ENCODE measurements at places on chromosomes 7 and 10.
A peak's percentile ranks its signal among the peaks of the same experiment; 100 is the strongest.

DNA sequence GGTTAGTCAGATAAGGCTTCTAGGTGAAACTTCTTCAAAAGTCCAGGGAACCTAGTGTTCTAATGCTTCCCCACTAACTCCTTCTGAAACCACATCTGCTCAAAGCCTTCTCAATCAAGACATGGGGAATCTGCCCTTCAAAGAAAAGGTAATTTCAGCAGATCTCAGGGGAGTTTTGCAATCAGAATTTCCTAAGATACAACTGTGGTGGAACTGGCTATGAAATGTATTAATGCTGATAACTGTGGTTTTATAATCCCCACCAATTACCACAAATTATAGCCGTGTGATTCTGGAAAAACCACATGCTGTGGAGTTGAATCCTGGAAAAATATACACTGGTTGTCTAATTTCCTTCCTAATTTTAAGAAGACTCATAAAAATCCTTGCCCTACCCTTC is 233.8 kb downstream of the SORCS1 start:
- no peak for DNase-seq

- no peak for DNase-seq
Observed at GRCh38 chr7:36301914-36302771, 87.5 kb upstream of the ANLN start.

DNA sequence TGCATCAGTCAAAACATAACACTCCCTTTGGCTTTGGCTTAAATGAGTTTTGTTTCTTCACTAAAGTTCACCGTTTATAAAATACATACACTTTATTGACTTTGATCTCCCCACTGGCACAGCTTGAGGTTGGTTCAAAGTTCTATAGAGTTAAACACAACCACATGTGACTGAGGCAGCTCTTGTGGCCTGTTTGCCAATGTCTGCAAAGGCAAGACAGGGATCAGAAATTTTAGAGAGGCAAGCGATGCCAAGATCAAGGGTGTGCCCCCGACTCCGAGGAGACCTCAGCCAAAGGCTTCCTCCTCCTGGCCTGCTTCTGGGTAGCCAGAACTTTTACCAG is 129.8 kb upstream of the JCAD start:
- DNase-seq, result no peak

DNA sequence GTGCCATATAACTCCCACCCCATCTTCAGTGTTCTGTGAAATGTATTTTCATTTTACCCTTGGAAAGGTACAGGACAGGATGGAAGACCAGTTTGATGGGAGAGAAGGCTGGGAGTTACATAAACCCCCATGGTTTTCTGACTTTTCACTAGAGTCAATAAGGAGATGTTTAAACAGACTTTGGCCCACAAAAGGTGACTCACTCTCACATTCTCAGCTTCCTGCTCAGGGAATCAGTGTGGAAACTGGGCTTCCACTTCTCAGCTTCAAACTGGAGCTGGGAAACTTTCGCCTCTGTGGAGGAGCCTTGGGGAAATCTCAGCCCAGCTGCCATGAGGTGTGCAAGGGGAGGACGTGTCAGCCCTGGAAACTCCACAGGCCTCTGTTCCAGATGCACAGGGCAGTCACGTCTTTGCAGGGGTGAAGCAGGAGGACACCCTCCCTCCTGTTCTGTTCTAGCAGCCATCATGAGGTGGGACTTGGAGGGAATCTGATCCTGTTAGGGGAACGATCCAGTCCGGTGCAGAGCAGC is 560.5 kb upstream of the GALNT17 start:
- DNase-seq, result no peak

DNA sequence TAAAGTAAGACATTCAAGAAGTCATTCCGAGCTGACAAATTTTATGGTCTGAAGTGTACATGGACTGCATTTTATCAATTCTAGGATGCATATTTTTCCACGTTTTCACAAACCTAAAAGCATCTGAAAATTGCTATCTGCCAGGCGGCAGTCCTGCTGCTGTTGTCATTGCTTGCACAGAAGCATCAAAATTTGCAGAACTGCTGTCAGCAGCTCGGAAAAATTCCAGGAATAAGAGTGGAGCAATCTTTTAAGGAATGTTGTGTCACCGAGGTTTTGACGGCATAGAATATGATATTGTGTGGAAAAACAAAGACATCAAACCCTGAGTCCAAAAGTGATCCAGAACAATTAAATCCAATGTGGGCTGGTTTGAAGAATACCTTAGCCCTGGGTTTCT is 61.4 kb downstream of the CHCHD3 start:
- DNase-seq, result no peak

GRCh38 chr7:111919164-111919563 is 287.0 kb downstream of the DOCK4 start:
- DNase-seq, result no peak

GRCh38 chr10:69179089-69179742 is 818 bp upstream of the SUPV3L1 start:
- DNase-seq, result no peak

DNA sequence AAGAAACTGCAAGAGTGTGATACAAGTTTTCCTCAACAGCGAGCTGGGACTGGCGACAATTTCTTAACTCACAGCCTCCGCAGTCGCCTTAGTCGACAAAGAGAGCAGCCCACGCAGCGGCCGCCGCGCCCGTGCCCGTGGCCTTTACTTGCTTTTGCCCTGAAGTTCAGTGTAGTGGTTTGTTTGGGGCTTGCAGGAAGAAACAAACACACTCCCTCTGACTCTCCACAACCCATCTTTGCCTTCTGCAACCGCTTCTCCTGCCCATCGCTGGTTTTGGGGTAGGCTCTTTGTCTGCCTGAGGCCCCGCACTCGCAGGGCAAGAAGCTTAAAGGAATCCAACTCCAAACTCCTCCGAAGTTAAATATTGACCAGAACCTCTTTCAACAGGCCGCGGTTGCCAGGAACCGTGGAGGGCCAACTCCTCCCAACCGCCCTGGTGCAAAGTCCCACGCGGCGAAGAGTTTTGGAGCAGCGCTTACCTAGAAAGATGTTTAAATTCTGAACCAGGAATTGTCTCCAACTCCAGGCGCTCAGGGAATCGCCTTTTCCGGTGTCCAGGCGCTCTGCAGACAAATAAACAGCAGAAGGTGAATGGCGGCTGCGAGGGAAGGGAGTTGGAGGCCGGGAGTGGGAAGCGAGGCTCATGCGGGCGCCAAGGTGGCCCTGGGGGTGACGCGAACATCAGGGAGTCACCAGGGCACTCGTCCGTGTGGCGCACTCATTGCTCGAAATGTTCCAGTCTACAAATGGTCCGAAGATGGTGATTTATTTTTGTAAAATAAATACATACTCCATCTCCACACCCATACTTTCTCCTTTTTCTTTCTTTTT is 8.3 kb downstream of the HOXA4 start:
- no peak for DNase-seq

GRCh38 chr10:17238445-17239291 is 10.6 kb downstream of the VIM start:
- DNase-seq, result no peak

GRCh38 chr7:45967591-45968157 is 46.6 kb upstream of the IGFBP3 start:
- DNase-seq, result no peak

GRCh38 chr10:79176052-79176501 is 107.3 kb downstream of the ZMIZ1 start:
- DNase-seq, result no peak

GRCh38 chr10:80545258-80545881 is 7.7 kb downstream of the SH2D4B start:
- DNase-seq, result no peak

DNA sequence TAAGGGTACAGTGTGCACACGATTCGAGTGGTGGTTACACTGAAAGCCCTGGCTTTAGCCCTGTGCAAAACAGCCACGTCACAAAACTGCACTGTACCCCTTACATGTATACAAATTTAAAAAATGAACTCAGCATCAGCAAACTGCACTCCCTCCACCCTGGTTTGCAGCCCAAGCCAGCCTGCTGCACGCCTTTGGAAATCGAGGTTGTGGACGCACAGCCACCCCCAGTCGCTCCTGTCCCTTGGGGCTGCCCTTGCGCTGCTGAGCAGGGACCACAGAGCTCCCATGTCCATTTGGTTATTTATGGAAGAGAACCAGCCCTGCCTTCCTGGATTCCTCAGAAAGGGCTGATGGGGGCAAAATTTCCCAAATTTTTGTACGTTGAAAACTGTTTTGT is 98.8 kb downstream of the INPP5A start:
- DNase-seq, result no peak

GRCh38 chr7:100590077-100590737 is 4.1 kb downstream of the FBXO24 start:
- no peak for DNase-seq

DNA sequence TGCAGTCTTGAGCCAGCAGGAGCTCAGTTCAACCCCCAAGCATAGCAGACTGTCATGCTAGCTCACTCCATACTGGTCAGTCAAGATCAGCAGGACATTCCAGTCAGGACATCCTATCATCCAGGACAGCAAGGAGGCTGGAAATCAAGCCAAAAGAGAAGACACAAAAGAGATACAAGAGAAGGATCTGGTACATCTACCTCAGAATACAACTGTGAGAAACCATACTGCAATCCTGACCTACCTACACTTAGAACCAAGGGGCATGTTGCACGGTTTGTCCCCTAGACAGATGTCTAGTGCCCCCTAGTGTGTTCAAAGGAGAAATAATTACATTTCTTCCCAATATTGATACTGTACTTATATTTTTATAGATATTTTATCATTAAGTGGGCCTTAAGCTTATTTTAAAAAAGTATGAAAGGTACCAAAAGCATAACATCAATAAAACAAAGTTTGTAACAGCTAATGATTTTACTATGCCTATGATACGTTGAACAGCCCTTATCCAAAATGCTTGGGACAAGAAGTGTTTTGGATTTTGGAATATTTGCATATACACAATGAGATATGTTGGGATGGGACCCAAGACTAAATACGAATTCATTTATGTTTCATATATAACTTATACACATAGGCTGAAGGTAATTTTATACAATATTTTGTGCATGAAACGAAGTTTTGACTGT is 26.7 kb downstream of the ERCC6 start:
- DNase-seq, result no peak

DNA sequence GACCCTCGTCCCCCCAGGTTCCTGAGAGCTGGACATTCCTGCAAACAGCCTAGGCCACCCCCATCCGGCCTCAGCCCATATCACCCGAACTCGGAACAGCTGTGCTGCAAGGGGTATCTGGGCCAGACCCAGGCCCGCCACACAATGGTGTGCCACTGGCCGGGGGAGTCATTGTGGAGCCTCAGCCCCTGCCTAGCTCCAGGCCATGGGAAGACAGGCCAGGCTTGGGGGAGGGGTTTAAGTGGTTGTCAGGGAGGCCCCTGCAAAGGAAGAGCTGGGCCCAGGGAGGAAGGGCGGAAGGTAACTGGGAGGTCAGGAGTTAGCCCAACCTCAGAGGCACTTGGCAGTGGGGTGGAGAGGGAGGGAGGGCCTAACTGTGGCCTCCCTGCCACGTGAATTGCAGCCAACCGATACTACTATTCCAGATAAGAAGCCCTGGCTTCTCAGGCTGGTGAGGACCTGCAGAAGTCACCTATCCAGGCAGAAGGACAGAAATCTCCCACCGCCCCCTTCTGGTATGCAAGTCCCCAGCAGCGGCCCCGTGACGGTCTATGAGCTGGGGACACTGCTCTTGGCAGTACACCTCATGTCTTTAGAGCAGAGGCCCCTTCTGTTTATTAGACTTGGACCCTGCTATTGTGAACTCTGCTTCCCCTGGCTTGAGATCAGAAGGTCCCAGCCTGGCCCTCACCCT is 26.8 kb downstream of the VSIR start:
- DNase-seq, result no peak

- peak; percentile 20 for DNase-seq
Observed at GRCh38 chr7:104272767-104273384, 55.5 kb upstream of the LHFPL3 start.

- no peak for DNase-seq
Observed at GRCh38 chr7:75565132-75565837, 73.2 kb downstream of the SPDYE5 start.

DNA sequence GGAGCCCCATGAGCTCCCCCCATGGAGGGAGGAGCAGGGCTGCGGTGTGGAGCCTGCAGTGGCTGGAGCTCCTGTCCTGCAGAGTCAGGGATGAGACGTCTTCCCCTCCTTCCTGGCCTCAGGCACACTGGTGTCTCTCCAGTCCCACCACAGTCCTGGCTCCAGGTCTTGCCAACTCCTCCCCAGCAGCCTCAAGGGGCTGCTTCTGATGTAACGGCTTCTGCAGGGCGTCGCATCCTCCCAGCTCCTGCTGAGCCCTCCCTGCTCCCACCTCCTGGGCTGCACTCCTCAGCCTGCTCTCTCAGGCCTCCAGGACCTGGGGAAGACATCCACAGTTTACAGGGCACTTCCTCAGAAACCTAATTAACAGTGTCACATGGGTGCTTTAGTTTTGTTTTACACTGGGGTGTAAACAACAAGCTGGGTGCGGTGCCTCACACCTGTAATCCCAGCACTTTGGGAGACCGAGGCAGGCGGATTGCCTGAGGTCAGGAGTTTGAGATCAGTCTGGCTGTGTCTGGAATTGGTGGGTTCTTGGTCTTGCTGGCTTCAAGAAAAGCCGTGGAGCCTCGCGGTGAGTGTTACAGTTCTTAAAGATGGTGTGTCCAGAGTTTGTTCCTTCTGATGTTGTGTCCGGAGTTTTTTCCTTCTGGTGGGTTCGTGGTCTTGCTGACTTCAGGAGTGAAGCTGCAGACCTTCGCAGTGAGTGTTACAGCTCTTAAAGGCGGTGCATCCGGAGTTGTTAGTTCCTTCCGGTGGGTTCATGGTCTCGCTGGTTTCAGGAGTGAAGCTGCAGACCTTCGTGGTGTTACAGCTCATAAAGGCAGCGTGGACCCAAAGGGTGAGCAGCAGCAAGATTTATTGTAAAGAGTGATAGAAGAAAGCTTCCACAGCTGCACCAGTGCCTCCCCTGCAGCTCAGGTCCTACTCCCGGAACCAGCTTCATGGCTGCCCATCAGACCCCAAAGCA is 95.0 kb downstream of the PAXIP1 start:
- no peak for DNase-seq

DNA sequence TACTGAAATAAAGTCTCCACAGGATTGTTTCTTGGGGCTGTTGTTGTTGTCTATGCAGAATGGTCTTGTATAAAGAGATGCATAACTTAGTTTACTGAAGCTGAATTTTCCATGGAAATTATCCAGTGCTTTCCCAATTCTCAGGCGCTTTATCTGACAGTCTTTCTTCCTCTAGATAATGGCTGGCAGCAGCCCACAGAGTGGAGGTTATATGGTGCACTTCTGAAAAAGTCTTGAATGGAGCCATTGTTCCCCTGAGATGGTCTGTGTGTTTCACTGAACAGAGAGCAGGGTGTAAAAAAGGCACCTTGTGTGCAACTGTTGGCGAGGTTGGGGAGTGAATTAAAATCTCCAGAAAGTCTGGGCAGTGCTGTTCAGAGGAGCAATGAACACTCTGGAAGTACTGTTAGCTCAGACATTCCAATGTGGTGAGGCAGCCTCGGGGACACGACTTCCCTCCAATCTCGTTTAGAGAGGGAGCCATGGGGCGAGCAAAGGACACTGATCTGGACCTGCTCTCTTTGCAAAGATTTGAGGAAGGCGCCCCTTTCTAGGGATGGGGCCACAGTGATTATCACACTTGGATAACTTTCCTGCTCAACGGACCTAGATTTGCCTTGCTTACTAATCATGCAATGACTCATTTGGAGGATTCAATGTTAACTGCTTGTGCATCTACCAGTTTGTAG is 2.0 kb upstream of the PLCE1 start:
- DNase-seq, result no peak

- no peak for DNase-seq
Observed at GRCh38 chr10:61356354-61356753, 96.8 kb downstream of the TMEM26 start.

GRCh38 chr10:73979809-73980433 is 18.0 kb upstream of the VCL start:
- DNase-seq, result no peak

GRCh38 chr7:155490697-155491628 is 33.0 kb downstream of the EN2 start:
- DNase-seq, result peak; percentile 34
